ENCODE measurements at places on chromosomes 3 and 15. TPM values are rescaled to one million over a fixed set of nuclear protein-coding genes. Genes with fewer than 3 reads are reported as not detected.
A peak's percentile ranks its signal among the peaks of the same experiment; 100 is the strongest.

Gene HCN4
- total RNA-seq = 0.23 TPM

Gene SLC2A2
- not detected for total RNA-seq

Gene ARHGAP31
- total RNA-seq = 7.7 TPM

Gene ACKR2
- total RNA-seq = 4.7 TPM

Gene PATL2
- 4.4 TPM for total RNA-seq

Gene IQSEC1
- 19.8 TPM for total RNA-seq

Gene PLA1A
- 1.5 TPM for total RNA-seq

Gene CLDN18
- total RNA-seq = not detected

Gene RAB7A
- total RNA-seq = 302 TPM

Gene DNAJC17
- 47.6 TPM for total RNA-seq

DNA sequence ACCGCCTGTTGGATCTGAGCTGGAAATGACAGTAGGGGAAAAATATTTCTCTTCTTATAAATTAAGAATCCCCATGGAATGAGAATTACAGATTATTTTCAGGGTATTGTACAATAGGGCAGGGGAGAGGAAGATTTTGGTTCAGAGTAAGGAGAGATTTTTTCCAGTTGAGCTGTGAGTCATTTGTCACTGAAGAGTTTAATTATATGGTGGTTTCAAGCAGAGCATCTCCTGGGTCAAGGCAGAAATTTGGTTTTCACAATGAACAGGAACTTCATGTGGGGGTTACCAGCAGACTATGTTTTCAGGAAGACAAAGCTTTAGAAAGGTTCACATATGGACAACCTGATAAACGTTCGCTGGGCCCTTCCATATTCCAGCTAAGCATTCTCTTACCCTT, 182.8 kb upstream of the NR2E3 start:
- DNase-seq = no peak

- DNase-seq = peak; percentile 4
Measured at GRCh38 chr15:77753281-77753873, 120.7 kb upstream of the LINGO1 start.

DNA sequence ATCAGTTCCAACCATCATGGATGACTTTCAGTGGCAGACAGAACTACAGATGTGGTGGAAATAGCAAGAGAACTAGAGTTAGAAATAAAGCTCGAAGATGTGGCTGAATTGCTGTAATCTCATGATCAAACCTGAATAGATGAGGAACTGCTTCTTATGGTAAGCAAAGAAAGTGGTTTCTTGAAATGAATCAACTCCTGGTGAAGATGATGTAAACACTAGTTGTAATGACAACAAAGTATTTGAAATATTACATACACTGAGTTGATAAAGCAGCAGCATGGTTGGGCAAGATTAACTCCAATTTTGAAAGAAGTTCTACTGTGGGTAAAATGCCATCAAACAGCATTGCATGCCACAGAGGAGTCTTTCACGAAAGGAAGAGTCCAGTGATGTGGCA, 131.7 kb upstream of the FAM3D start:
- no peak for DNase-seq

- no peak for DNase-seq
Measured at GRCh38 chr3:9730657-9731205, 804 bp upstream of the BRPF1 start.

GRCh38 chr3:101484805-101485620, 28.0 kb downstream of the SENP7 start:
- DNase-seq = no peak

DNA sequence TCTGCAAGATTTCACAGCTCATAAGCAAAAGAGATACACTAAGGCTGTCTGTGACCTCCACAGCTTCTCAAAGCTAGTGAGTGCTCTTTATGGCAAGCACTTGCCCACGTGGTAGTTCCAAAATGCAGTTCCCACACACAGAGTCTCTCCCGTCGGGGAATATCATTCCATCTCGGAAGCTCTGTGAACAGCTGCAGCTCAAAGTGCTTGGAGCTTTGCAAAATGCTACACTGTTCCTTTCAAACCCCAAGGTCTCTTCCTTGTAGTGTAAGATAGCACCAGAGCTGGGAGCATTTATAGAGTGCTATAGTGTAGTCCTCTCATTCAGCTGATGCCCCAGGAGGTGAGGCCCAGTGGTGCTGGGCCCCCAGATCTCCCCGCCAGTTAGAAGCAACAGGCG, 36.1 kb downstream of the ST6GAL1 start:
- no peak for DNase-seq

DNA sequence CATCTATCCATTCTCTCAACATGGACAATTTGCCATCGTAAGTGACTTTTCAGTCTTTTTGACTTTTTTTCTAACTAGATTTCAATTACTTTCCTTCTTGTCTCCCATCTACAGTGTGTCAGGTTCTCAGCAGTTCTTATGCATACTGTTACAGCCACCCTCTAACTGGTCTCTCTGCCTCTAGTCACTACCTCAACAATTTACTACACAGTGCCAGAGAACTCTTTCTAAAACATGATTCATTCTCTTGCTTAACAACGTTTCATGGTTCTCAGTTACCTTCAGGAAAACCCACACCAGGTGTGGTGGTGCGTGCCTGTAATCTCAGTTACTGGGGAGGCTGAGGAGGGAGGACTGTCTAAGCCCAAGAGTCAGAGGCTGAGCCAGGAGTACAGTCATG, 95.4 kb downstream of the DIPK2A start:
- no peak for DNase-seq

DNA sequence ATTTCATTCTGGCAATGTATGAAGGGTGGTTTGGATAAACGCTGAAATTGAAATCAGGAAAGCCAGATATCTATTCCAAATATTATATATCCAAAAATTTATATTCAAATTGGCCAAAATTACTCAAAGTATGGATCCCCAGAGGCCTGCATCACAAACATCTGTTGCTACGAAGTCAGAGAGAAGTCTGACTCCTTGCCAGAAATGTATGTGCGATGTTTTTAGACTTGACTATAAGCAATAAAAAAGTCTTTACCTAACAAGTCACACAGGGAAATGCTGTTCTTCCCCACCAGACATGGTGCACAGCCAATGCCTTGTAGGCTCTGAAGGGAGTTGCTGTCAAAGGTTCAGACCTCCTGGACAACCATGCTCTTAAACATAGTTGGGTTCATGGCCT, 533.1 kb downstream of the OTOL1 start:
- DNase-seq = no peak

GRCh38 chr3:179288845-179289244, 34.0 kb upstream of the ZNF639 start:
- DNase-seq = no peak

DNA sequence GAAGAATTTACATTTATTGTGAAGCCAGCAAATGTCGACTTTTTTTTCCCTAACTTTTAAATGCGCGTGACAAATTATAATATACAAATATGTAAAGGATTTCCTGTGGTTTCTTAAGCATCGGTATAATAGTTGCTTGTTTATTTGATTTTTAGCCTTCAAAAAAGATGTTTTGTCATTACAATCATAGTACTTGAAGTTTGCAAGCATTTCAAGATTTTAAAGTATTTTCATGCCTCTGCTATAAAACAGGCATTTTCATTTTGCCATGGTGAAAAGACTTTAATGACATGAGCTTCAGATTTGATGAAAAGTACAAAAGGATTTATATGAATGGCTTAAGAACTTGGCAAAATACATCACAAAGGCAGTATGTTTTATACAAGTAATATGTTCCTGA, 9.4 kb upstream of the P2RY12 start:
- no peak for DNase-seq

DNA sequence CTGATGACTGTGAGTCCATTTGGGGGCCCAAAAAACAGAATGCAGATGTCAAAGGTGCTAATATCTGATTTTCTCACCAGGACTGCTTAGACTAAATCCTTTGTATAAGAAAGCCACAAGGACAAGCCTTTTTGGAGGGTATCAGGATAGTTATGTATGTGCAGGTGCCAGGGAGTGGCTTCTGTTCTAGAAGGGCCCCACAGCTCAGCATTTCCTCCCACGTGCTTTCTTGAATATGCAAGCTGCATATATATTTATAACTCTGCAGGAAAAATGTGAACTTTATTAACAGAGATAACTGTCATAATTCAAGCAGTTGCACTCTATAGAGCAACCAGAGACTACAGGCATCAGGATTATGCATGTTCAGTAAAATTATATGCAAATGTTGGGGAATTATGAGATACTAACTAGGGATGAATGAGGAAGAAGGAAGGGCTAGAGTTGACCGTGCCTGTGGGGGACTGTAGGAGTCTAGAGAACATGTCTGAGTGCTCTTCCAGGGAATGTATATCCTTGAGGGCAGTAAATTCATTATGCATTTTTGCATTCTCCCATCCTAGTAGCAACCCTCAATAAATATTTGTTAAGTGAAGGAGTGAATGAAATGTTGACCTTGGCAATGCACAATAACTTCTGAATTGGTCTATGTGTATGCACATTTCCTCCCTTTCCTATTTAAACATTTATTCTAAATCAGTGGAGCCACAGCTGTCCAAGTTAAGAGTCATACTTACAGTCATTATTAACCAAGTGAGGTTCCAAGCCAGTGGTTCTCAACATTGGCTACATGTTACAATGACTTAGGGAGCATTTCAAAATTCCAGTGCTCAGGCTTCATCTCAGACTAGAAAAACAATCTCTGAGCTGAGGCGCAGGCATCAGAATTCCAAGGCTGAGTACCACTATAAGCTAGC, 94.8 kb upstream of the ANKRD28 start:
- no peak for DNase-seq

DNA sequence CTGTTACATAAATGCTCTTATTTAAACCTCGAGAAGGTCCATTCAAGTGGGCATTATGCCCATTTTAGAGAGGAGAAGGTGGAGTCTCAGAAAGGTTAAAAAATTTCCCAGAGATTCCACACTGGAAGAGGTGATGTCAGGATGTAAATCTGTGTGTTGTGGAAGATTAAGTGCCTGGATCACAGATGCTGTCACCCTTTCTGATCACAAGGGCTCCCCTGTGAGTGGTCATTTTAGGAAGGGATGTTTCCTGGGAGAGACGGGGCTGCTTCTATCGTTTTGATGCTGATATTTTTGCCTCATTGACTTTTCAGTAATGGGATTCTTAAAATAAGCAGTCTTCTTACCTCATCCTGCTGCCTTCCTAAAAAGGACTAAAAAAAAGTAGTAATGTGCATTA, 132.5 kb downstream of the CLSTN2 start:
- no peak for DNase-seq

GRCh38 chr3:4744405-4745234, 234.6 kb upstream of the BHLHE40 start:
- DNase-seq = no peak

Measured in mucosa of descending colon (tissue), 3 donors.